Epithelial cell of proximal tubule (primary cell): ENCODE measurements at places on chromosomes 2 and 18. TPM values are rescaled to one million over a fixed set of nuclear protein-coding genes. Genes with fewer than 3 reads are reported as not detected.

GRCh38 chr2:55441280-55441892, 21.7 kb upstream of the CCDC88A start:
- DNase-seq: no peak

GRCh38 chr18:36771245-36771644, 57.6 kb downstream of the TPGS2 start:
- no peak for DNase-seq

GRCh38 chr2:38495880-38496279, 106.8 kb downstream of the HNRNPLL start:
- no peak for DNase-seq

GRCh38 chr2:127594116-127594591, 51.8 kb upstream of the GPR17 start:
- no peak for DNase-seq

DNA sequence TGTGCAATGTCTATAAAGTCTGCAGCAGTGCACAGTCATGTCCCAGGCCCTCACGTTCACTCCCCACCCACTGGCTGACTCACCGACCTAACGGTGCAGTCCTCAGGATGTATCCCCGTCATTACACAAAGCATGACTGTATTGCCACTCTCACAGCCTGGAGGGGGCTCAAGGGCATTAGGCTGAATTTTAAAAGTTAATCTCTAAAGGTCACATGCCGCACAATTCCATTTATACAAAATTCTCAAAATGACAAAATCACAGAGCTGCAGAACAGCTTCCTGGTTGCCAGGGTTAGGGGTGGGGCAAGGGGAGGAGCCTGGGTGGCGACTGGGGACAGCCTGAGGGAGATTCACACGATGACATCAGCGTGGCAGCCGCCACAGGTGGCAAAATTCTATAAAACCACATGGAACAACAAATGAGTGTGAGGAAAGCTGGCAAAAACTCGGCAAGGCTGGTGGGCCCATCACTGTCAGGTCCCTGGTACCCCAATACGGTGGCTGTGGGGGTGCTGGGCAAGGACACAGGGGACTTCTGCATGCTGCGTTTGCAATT, 97.6 kb downstream of the NDUFA10 start:
- DNase-seq: no peak

DNA sequence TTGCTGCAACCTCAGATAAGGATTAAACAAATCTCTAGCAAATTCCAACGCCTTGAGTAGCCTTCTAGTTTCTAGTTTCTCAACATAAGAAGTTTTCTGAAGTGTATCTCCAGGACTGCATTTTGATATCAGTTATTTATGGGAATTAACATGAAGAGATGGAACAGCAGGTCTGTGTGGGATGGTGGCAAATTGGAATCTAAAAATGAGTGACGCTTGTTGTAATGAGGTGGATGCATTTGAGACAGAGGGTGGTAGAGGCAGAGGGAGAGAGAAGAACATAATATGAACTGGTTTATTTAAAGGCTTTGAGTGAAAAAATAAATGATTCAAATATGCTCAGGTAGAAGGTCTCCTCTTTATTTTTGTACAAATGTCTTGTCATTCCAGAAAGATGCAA, 446.8 kb upstream of the GCFC2 start:
- DNase-seq: no peak

- no peak for DNase-seq
Measured at GRCh38 chr2:42923580-42924417, 131.4 kb upstream of the HAAO start.

DNA sequence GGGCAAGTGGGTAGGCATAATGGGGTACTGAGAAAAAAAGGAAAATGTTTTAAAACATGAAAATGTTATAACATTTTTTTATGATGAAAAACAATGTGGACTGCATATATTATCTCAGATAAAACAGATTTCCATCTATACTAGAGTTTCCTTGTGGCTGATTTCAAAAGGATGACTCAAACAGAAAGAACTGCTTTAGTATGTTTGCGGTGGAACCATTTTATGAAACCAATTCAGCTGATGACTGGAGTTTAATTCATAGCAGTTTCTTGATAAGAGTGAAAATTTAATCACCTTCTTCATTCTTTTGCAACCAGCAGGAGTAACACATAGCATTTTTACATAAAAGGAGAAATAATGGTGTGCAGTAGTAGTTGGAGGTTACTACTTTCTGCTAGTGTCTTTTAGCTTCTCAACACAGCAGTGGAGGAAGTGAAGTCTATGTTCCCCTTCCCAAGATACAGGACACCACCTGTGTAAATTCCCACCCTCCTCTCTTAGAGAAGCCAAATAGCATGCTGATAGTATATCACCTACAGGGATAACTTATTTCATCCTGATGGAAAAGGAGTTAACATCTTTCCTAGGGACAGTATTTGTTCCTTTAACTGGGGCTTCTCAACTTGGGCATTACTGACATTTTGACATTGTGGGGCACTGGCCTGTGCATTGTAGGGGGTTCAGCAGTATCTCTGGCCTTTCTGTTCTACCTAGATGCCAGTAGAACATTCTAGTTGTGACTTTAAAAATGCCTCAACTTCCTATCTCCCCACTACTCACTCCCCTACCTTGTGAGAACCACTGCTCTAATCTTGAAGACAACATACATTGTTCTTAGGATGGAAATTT, 29.9 kb downstream of the PELI1 start:
- no peak for DNase-seq

- no peak for DNase-seq
Measured at GRCh38 chr2:160471950-160472349, 21.7 kb downstream of the RBMS1 start.

- no peak for DNase-seq
Measured at GRCh38 chr2:219352448-219353023, 20.0 kb upstream of the RESP18 start.

GRCh38 chr2:190947711-190948251, 66.2 kb downstream of the STAT1 start:
- DNase-seq: no peak

DNA sequence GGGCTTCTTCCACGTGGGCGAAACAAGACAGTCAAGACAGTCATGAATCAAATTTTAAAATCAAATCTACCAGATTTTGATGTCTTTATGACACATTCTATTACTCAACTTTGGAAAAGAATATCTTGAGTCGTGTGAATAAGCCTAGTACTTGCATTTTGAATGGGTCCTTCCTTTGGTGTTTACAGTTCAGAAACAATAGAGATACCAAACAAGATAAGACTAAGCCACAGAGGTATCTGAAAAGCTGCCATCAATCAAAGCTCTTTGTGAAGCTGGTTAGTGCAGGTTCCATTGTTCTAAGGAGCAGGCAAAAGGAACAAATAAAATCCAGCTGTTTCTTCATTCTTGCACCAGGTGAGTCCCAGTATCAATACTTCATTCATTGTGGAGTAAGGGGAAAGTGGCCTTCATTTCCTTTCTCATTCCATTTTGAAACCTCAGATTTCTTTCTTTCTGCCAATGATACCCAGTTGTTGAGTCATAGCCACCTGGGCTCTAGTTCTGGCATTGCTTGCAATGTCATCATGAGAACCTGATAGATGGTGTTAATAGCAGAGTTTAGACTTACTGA, 151.7 kb upstream of the L3MBTL4 start:
- no peak for DNase-seq

- DNase-seq: no peak
Measured at GRCh38 chr2:74349889-74350288, 6.7 kb upstream of the SLC4A5 start.

DLX1 gene
- 0.22 TPM in 1 of 2 replicates, not detected in the other for total RNA-seq

CFAP210 gene
- 0.14 TPM in 1 of 2 replicates, not detected in the other for total RNA-seq

RNF144A gene
- total RNA-seq: 14.1 and 17.4 TPM in 2 replicates

NFE2L2 gene
- total RNA-seq: 43.6 and 53.0 TPM in 2 replicates

ITPRIPL1 gene
- 7.7 and 10.3 TPM in 2 replicates for total RNA-seq

EVA1A gene
- total RNA-seq: 53.7 and 67.0 TPM in 2 replicates

SANBR gene
- total RNA-seq: 6.3 and 8.2 TPM in 2 replicates

KCNE4 gene
- not detected in 2 replicates for total RNA-seq

EFR3B gene
- total RNA-seq: 1.3 and 2.6 TPM in 2 replicates

KCNK3 gene
- total RNA-seq: 1.9 and 5.1 TPM in 2 replicates
